Fibroblast of skin of left quadriceps (primary cell): ENCODE measurements at places on chromosomes 16 and 17.

DNA sequence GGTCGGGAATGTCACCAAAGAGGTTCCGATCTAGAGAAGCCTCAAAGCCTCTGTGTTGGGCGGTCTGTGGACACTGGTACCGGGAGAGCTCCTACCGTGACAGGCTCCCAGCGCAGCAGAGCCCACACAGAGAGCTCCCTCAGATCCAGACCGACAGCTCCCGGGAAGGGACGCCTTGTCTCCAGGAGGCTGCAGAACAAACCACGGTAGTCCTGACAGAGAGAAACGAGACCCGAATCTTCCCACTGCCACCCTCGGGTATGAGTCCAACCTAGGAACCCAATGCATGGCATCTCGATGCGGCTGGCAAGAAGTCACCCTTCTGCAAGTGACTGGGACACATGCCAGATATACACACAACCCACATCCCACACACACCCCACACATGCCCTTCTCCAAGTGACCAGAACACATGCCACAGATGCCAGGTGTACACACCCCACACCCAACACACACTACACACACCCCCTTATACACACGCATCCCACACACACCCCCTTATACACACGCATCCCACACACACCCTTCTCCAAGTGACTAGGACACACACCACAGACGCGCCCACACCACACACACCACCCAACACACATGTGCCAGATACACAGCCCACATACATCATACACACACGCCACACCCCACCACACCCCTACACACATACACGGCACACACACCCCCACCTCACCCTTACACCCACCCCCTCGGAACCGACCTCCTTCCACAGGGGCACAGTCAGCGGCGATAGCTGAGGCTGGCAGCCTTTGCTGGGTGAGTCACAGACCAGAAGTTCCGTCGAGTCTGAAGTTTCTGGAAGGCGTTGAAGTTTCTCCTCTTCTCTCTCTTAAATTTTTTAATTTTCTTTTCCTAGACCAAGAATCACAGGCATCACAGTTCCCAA lies 15.9 kb upstream of the CYTH1 start:
- no peak for DNase-seq

DNA sequence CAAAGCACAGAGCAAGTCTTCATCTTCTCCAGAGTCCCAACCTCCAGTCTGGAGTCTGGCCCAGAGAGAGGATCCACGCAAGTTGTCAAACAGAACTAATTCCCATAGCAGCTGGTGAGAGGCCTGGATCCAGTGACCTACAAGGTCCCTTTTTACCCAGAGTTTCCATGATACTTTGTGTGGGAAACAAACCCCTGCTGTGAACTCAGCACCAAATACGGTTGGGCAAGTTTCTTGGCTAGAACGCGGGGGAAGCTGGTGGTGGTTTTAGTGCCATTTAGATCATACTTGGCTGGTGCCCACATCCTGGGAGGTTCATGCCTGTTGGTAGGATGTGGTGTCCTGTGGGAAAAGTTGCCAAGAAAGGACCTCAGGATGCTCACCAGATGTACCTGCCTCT lies 18.1 kb downstream of the TMC7 start:
- DNase-seq = no peak

- no peak for DNase-seq
Observed at GRCh38 chr17:75778861-75779249, 5.8 kb upstream of the UNK start.

- peak; percentile 87 for DNase-seq
Observed at GRCh38 chr16:83305092-83305491, 502.7 kb upstream of the HSBP1 start.

DNA sequence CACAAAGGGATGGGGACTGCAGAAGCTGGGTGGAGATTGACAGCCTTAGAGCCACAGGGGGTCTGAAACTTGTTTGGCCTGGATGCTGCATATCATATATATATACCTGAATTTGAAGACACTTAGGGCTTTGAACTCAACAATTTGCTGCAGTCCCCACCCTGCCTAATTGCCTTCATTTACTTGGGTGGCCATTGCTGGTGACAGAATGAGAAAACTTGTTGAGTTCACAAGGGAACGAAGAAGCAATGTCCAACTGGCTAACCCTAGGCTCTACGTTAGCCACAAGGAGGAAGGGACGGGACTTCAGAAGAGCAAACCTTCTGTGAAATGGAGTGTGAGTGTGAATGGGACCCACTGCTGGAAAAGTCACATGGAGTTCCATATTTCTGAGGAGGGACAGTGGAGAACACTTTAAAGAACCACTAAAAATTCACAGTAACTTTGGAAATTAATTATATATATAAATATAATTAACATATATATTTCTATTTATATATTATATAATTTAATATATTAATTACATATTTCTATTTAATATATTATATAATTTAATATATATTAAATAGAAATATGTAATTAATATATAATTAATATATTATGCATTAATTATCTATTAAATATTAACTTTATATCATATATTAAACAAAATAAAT lies 215.3 kb upstream of the SOX9 start:
- no peak for DNase-seq
